ENCODE measurements at places on chromosomes 7 and 10.

DNA sequence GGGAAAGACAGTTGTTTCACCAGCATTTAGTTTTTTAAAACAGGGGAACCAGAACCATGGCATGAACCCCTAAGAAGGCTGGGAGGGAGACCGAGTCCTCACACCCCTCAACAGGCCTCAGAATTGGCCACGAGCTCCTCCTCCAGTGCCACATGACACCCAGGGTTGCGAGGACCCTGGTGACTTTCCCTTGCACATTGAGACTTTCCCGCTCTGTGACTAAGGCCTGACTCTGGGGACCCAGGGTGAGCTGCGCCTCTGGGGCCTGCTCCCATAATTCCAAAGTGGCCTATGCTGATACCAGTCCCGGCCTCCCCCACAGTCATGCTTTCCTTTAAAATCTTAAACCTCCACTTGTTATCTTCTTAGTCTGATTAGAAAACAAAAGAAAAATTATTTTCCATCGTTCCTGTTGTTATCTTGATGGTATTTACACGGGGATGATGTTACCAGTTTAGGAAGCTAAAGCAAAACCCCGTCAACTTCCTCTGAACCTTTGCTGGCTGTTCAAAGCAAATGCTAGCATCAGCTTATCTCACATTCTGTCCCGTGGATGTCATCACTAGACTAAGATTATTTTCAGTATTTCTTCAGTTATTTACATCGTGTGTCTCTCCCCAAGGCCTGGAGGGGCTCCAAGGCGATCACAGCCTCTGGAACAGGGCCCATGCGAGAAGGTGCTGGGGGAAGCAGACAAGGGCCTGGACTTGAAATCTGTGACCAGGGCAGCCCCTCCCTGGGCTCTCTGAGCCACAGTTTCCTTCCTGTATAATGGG, 42.1 kb downstream of the FAM53B start:
- no peak for DNase-seq

GRCh38 chr10:90856964-90857634, 740 bp downstream of the HTR7 start:
- DNase-seq: no peak

DNA sequence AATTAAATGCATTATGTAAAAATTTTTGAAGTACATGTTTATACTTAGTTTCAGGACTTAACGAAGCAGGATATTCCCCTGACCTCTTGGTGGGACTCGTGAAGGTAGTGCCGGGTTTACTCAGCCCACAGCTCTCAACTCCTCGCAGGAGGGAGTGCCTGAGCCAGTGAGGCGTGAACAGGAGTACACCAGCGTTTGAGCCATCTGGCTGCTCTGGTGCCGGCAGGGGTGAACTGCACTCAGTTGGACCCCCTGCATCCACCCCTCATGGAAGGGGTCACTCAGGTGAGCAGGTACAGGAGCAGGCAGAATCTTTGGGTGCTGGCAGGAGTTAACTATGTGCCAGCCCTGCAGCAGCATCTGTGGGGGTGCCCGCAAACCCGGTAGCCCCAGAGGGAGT, 625.1 kb upstream of the PCDH15 start:
- DNase-seq: no peak

- DNase-seq: peak; percentile 25
Measured at GRCh38 chr10:3668276-3668965, 116.6 kb downstream of the KLF6 start.

DNA sequence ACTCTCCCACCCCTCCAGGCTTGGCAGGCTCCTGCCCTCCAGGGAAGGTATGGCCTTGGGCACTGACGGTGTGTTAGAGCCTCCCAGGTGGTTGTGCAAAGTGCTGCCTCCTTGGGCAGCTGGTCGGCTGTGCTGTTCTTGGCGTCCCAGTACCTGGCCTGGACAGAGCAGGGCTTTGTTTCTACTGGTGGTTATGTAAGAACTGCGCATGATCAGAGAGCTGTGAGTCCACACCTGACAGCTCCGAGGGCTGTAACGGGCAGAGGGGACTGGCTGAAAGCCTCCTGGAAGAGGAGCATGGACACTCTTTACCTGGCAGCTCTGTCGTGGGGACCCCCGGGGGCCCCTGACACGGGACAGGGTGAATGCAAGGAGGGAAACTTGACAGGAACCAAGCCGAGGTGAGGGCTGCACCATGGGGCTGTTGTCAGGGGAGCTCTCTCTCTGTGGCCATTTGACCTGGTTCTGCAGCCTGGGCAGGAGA, 3.1 kb upstream of the SFRP5 start:
- DNase-seq: no peak

GRCh38 chr7:108094933-108095710, 35.0 kb downstream of the LAMB4 start:
- DNase-seq: no peak

DNA sequence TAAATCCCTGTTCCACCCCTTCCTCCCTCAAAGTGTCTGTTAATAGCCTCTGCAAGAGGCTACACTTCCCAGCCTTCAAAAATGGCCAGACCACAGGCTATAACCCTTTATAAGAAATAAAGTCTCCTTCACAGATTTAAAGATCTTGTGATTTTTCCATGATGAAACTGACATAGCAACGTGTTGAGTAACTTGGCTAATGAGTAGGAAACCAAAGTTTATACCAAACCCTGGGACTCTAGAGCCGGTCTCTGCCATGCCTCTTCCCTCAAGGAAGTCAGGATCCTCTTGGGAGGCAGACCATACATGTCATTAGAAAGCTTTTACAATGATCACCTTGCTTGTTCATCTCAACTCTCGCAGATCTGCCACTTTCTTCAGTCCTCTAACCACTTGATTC, 44.4 kb downstream of the GRM8 start:
- no peak for DNase-seq

DNA sequence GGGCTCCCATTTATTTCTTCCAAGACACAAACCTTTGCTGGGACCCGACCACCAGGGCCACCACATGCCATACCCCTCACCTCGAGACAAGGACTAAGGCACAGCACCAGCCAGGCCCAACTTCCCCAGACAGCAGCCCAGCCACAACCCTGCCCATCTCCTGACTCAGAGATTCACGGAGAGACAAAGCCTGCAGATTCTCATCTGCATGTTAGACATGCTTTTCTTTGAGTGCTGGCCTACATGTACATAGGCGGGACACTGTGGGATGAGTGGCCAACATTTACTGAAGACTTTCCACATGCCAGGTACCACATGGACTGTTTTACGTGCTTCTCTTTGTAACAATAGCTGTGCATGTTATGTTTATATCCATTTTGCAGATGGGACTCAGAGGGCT, 221.3 kb upstream of the ZMIZ1 start:
- no peak for DNase-seq

GRCh38 chr7:99791667-99792369, 7.8 kb upstream of the CYP3A4 start:
- no peak for DNase-seq

DNA sequence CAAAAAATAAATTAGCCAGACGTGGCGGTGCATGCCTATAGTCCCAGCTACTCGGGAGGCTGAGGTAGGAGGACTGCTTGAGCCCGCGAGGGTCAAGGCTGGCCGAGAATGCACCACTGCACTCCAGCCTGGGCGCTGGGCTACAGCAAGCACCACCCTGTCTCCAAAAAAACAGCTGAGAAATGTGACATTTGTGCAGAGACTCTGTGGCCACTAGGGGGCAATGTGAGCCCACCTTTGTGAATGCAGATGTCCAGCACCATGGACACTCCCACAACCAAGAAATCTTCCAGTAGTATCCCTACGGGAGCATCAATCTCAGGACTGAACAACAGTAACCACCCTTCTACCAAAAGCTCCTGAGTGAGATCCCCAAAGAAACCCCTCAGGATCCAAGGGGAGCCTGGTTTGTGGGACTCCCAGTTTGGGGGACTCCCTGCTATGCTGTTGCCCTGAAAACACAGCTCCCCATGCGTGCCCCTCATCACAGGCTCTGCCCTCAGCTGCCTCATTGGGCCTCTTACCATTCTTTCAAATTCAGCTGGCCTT, 6.2 kb upstream of the AHCYL2 start:
- peak; percentile 62 for DNase-seq

GRCh38 chr7:112566442-112567324, 85.9 kb downstream of the LSMEM1 start:
- no peak for DNase-seq

DNA sequence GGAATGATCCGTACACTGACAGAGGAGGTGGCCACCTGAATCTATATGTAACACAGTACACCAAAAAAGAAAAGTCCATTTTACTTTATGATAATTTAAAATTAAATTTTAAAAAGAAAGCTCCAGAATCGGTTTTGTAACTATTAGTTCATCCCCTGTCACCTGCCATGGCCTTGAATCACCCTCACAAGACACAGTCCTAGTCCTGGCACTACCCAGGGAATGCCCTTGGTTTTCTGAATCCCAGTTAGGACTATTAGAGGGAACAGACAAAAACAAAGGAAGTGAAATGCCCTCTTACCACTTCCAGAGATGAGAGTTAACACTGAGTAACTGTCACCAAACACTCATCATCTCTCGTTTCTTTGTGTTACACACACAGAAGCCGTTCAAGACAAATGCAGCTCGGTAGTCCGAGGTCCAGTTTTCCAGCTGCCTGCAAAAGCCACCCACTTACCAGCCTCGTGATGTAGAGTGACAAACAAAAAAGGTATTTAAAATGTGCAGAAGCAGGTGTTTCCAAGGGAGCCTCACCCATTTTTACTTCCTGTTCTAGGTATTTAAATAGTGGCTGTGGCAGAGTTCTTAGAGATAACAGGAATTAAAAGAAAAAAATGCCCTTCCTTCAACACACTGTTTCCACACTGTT, 6.1 kb downstream of the PTPRN2 start:
- no peak for DNase-seq

DNA sequence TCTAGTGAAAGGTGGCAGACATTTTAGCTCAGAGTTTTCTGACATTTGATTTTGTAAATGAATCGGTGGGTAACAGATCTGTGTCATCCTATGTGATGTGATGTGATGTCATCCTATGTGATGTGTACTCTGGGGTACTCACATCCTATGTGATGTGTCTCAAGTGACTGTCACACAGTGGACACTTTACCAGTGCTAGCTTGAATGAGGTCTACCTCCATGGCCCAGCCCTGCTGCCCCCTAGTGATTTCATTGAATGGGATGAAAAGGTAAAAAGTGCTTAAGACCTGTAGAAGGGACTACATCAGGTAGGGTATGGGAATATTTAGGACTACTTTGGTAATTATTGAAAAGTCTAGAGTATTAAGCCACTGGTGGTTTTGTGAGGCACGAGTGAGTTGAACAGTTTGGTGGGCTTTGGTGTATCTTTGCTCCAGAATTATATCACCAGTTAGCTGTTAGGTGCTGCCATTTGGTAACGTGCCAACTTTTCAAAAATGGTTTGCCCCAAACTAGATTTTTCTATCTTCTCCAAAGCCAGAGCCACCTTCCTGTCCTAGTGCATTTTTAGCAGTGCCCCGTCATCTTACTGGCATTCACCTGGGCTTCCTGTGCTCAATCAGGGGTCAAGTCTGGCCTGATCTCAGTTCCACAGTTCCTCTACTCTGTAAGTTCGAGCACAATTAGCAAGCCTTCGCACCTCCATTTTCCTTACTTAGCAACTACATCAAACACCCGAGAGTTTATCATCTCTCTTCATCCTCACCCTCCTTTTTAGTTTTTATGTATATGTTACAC, 9.7 kb downstream of the EIF4H start:
- no peak for DNase-seq

GRCh38 chr10:126955934-126956711, 50.9 kb downstream of the DOCK1 start:
- no peak for DNase-seq

GRCh38 chr10:62130948-62131347, 137.7 kb downstream of the RTKN2 start:
- DNase-seq: no peak

- peak; percentile 57 for DNase-seq
Measured at GRCh38 chr10:28533571-28534304, 820 bp downstream of the WAC start.

- no peak for DNase-seq
Measured at GRCh38 chr10:75137533-75138438, 26.3 kb downstream of the SAMD8 start.

DNA sequence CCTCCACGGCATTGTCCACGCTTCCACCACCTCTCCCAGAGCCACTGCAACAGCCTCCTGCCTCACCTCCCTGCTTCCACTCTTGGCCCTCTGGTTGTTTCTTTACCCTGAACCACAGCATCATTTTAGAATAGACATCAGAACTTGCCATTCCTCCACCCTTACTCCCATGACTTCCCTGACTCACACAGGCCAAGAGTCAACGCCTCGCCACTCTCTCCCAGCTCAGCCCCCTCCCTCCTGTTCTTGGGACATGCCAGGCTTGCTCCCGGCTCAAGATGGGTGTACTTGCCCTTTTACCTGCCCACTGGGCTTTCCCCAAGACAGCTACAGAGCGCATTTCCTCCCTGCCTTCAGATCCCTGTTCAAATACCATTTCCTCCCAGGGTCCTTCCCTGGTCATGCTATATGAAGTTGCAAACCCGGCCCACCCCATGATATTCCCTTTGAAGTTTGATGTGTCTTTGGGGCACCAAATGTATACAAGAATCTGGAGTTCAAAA, 429.1 kb downstream of the RPS24 start:
- no peak for DNase-seq

DNA sequence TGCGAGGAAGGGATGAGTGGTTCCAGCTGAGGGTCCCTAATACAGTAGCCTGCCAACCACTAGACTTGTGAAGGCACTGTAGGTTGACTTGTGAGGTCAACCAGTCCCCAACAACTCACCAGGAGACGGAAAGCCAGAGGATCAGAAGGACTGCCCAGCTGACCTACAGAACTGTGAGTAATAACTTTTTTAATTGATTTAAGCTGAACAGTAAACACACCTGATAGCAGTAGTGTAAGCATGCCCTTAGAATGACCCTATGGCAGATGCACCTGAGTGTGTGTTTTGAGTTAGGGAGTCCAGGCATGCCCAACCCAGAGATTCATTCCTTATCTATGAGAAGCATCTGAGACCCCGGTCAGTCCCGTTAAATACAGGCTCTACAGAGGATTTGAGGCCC, 14.1 kb downstream of the PRLHR start:
- no peak for DNase-seq

DNA sequence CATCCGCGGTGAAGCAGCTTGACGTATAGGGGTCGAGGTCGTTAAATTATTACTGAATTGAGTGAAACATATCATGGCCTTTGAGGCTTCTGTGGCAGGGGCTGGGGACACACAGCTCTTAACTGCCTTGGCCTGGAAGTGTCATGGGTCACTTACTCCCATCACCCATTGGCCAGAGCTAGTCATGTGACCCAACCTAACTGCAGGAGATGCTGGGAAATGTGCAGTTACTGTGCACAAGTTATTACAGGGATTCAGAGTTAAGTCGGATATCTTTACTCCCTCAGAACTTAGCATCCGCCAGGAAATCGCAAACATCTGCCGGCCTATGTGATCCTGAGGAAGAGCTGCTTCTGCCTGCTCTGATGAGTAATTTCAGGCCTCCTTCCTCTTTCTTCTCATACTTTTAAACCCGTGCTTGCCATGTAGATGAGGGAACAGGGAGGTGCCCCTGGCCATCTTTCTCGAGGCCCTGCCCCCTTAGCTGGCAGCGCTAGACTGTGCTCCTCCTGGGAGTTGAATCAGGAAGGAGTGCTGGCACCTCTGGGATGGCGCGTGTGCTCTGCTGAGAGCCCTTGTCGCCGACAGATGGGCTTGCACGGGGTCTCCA, 203.6 kb downstream of the TCF7L2 start:
- DNase-seq: no peak

- DNase-seq: no peak
Measured at GRCh38 chr7:143375298-143376034, 5.7 kb upstream of the ZYX start.

Data from stimulated activated CD4-positive, alpha-beta T cell treated with anti-CD3 and anti-CD28 coated beads, TNF-alpha, amount 100 ng/mL, for 1 hour (primary cell).